Neural progenitor cell (in vitro differentiated cells): ENCODE measurements at places on chromosomes 2 and 18. TPM values are rescaled to one million over a fixed set of nuclear protein-coding genes. Genes with fewer than 3 reads are reported as not detected.

DNA sequence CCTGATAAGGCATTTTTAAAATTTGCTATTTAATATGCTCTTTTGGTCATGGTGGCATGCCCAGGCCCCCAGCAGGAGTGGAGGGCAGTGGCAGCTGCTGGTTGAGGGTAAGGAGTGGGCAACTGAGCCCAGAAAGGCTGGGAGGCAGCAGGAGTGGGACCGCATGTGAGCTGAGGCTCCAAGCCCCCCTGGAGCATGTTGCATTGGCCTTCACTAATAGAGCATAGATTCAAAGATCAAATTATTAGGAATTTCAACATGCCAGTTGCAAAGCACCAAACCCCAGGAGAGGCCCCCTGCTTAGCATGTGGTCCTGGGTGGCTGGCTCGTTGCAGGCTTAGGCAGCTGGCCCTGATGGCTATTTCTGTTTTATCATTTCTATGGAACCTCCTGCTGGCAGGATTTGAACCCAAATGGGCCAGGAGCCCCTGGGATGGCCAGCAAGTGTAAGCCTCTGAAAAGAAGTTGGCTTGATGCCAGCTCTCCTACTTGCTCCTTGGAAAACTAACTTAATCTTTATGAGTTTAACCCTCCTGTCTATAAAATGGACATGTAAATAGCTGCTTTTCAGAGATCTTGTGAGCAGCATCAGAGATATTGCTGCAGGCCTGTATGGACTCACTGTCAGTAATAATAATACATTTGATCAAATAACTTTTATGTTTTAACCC is 42.1 kb upstream of the TMEM131 start:
- H3K27me3 ChIP-seq: no peaks in the 10 kb centered on the region
- peaks cover 12% of the 10 kb centered on the region for H3K4me1 ChIP-seq
- no peak overlapping the region for H3K27ac ChIP-seq
- no peak overlapping the region for H3K4me3 ChIP-seq

DNA sequence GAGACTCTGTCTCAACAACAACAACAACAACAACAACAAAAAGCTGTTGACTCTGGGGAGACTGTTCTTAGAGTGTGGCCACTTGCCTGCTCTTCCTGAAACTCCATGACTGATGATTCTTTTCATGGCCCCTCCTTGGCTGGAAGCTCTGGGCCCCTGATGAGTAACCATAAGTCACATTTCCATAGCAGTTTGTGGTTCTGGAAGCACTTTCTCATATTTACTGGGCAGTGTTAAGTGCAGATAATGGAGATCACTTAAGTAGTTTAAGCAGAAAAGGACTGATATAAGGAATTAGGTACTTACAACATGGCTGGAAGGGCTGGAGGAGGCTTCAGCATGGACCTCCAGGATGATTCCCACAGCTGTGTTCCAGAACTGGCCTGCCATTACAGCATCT is 147.3 kb upstream of the DLX2 start:
- H3K4me3 ChIP-seq: no peak overlapping the region
- no peaks in the 10 kb centered on the region for H3K36me3 ChIP-seq
- peaks cover 12% of the 10 kb centered on the region for H3K4me1 ChIP-seq
- no peak for DNase-seq
- no peaks in the 10 kb centered on the region for H3K27me3 ChIP-seq
- H3K27ac ChIP-seq: no peak overlapping the region

DNA sequence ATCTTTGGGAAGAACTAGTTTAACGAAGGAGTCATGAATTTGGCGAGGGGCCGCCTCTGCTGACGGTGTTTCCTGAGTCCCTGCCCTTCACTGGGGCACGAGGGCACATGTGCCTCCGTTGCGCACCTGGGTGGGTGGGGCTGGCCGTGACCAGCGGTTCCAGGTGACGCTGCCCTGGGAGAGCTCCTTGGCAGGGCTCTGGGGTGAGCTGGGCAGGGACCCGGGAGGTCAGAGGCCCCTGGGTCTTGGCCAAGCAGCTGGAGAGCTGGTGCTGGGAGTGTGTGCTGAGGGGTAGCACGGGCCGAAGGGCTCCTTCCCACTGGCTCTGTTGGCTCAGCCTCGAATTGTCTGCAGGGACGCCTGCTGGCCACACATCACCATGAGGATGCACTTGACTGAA is 104.6 kb downstream of the RTP5 start:
- H3K4me3 ChIP-seq: no peak overlapping the region
- H3K27me3 ChIP-seq: no peaks in the 10 kb centered on the region
- H3K27ac ChIP-seq: no peak overlapping the region
- no peaks in the 10 kb centered on the region for H3K36me3 ChIP-seq
- DNase-seq: no peak

- H3K4me1 ChIP-seq: no peaks in the 10 kb centered on the region
- no peak overlapping the region for H3K4me3 ChIP-seq
- no peak overlapping the region for H3K27ac ChIP-seq
- H3K27me3 ChIP-seq: no peaks in the 10 kb centered on the region
- H3K36me3 ChIP-seq: no peaks in the 10 kb centered on the region
These were observed 407.6 kb downstream of the TGIF1 start for GRCh38 chr18:3857544-3857943.

DNA sequence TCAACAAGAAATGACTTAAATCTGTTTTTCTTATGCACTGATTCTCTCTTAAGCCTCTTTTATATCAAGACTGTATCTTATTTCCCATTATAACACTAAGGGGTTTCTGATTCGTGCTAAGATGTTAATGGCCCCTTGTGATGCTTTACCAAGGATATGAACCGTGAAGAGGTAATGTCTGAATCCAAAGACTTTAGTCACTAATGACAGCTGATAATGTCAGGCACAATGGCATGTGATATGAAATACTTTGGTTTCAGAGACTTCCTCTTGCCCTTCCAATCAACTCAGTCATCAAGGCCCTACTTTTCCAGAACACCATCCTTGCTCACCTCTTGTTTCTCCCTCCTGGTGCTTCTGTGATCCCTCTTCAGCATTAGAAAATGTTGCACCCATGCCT is 262.8 kb downstream of the KCNE4 start:
- no peak overlapping the region for H3K4me3 ChIP-seq
- no peaks in the 10 kb centered on the region for H3K27me3 ChIP-seq
- H3K36me3 ChIP-seq: no peaks in the 10 kb centered on the region
- DNase-seq: no peak
- H3K27ac ChIP-seq: no peak overlapping the region
- no peaks in the 10 kb centered on the region for H3K4me1 ChIP-seq

- H3K27me3 ChIP-seq: peaks cover 100% of the 10 kb centered on the region
- no peak for DNase-seq
- H3K4me3 ChIP-seq: no peak overlapping the region
- H3K27ac ChIP-seq: no peak overlapping the region
These were observed 7.1 kb downstream of the NEUROD1 start for GRCh38 chr2:181673173-181673572.

- no peak overlapping the region for H3K27ac ChIP-seq
- H3K36me3 ChIP-seq: no peaks in the 10 kb centered on the region
- H3K4me3 ChIP-seq: no peak overlapping the region
- no peak for DNase-seq
These were observed 84.3 kb upstream of the ZNF516 start for GRCh38 chr18:76579301-76579695.

DNA sequence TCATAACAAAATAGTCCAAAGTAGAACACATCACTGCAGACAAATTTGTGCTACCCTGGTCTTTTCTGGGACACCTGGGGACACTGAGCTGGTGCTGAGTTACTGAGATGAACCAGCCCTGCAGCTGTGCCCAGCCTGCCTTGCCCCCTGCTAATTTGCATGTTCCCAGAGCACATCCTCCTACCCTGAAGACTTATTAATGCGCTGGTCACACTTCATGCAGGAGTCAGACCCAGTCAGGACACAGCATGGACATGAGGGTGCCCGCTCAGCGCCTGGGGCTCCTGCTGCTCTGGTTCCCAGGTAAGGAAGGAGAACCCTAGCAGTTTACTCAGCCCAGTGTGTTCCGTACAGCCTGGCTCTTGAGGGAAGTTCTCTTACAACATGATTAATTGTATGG is 1518.3 kb downstream of the RPIA start:
- H3K36me3 ChIP-seq: no peaks in the 10 kb centered on the region
- no peaks in the 10 kb centered on the region for H3K4me1 ChIP-seq
- no peak for DNase-seq
- no peak overlapping the region for H3K4me3 ChIP-seq

GRCh38 chr2:210179351-210179990 is 8.3 kb upstream of the KANSL1L start:
- no peak overlapping the region for H3K4me3 ChIP-seq
- no peak overlapping the region for H3K27ac ChIP-seq
- DNase-seq: no peak
- no peaks in the 10 kb centered on the region for H3K27me3 ChIP-seq

GRCh38 chr2:46983065-46983801 is 67.6 kb upstream of the MCFD2 start:
- no peak for DNase-seq
- H3K27me3 ChIP-seq: no peaks in the 10 kb centered on the region
- no peaks in the 10 kb centered on the region for H3K36me3 ChIP-seq
- H3K4me3 ChIP-seq: no peak overlapping the region
- peaks cover 20% of the 10 kb centered on the region for H3K4me1 ChIP-seq

- H3K27ac ChIP-seq: no peak overlapping the region
- H3K4me1 ChIP-seq: no peaks in the 10 kb centered on the region
- no peak for DNase-seq
- peaks cover 20% of the 10 kb centered on the region for H3K27me3 ChIP-seq
These were observed 81.3 kb downstream of the CERKL start for GRCh38 chr2:181575650-181576025.

- no peaks in the 10 kb centered on the region for H3K4me1 ChIP-seq
- H3K36me3 ChIP-seq: no peaks in the 10 kb centered on the region
- no peak overlapping the region for H3K4me3 ChIP-seq
- no peaks in the 10 kb centered on the region for H3K27me3 ChIP-seq
- DNase-seq: no peak
- no peak overlapping the region for H3K27ac ChIP-seq
These were observed 79.6 kb upstream of the KCNE4 start for GRCh38 chr2:222972420-222972819.

DNA sequence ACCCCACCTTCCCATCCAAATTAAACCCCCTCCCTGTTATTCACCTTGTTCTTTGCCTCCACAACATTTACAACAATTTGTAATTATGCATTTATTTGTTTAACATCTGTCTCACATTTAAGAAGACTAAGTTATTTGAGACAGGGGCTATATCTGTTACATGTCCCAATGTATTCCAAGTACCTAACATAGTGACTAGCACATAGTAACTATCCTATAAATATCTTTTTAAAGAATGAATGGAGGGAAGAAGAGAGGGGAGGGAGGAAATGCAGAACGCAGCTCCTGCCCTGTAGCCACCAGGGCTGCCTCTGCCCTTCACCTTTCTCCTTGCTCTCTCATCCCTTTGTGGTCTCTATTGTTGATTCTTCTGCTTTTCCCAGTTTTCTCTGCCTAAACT is 40.6 kb downstream of the HDHD2 start:
- H3K4me3 ChIP-seq: no peak overlapping the region
- peaks cover 6% of the 10 kb centered on the region for H3K36me3 ChIP-seq
- H3K27me3 ChIP-seq: no peaks in the 10 kb centered on the region
- H3K4me1 ChIP-seq: peaks cover 80% of the 10 kb centered on the region

DNA sequence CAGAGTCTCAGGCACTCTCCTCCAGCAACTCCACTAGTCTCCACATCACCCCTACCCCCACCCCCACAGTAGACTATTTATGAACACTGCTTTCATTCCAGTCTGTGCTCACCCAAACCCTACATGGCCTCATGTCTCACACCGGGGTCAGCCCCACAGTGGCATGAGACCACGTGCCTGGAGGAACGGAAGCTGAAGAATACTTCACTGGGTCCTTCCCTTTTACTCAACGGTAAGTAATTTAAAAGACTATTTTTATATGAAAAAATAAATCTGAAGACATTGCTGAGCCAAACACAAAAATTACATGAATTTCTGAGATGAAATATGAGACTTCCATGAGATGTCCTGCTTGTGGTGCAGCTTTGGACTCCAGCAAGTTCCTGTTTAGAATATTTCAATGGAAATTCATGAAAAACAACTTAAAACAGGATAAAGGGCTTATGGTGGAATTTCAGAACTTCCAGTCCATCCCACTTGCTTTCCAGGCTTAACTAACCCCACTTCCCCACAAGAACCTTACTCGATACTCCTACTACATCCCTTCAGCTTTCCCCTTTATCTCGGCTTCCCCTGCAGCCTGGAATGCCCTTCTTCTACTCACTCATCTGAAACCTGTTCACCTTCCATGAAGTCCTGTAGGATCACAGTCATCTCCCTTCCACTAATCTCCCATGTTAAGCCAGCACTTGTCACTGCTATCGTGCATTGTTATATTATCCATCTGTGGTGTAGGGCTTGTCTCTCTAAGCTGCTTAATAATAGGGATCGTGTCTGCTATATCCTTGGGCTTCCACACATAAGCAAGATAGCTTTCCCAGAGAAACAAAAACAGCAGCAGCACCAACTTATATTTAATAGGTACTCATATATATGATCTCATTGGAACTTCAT is 47.9 kb downstream of the SLC14A1 start:
- H3K27me3 ChIP-seq: no peaks in the 10 kb centered on the region
- DNase-seq: no peak
- no peak overlapping the region for H3K27ac ChIP-seq
- H3K4me1 ChIP-seq: no peaks in the 10 kb centered on the region

- peak overlapping the region; percentile 75 for H3K4me3 ChIP-seq
- H3K27ac ChIP-seq: no peak overlapping the region
- H3K36me3 ChIP-seq: no peaks in the 10 kb centered on the region
- peaks cover 5% of the 10 kb centered on the region for H3K4me1 ChIP-seq
- DNase-seq: peak; percentile 45
These were observed 606 bp downstream of the AGBL5 start for GRCh38 chr2:27051902-27052645.

DNA sequence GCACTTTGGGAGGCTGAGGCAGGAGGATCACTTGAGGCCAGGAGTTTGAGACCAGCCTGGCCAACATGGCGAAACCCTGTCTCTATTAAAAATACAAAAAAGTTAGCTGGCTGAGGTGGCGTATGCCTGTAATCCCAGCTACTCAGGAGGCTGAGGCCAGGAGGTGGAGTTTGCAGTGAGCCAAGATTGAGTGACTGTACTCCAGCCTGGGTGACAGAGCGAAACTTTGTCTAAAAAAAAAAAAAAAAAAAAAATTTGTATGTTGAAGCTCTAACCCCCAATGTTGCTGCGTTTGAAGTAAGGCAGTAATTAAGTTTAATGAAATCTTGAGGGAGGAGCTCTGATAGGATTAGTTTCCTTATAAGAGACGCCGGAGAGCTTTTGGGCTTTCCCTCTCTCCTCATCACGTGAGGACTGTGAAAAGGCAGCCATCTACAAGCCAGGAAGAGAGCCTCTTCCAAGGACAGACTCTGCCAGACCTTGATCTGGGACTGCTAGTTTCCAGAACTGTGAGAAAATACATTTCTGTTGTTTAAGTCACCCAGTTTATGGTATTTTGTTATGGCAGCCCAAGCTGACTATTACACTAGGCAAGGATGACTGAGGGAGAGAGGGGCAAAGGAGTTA is 11.5 kb upstream of the PNPT1 start:
- H3K27ac ChIP-seq: no peak overlapping the region
- H3K36me3 ChIP-seq: no peaks in the 10 kb centered on the region
- DNase-seq: no peak
- H3K4me1 ChIP-seq: peaks cover 10% of the 10 kb centered on the region
- H3K27me3 ChIP-seq: no peaks in the 10 kb centered on the region

- no peak overlapping the region for H3K4me3 ChIP-seq
- DNase-seq: no peak
- no peak overlapping the region for H3K27ac ChIP-seq
- no peaks in the 10 kb centered on the region for H3K36me3 ChIP-seq
- no peaks in the 10 kb centered on the region for H3K4me1 ChIP-seq
These were observed 176.3 kb upstream of the NABP1 start for GRCh38 chr2:191501561-191502168.

Gene ACADL
- 0.09 TPM in 1 of 2 replicates, not detected in the other for total RNA-seq

Gene RGPD5
- 34.0 and 34.5 TPM in 2 replicates for total RNA-seq

Gene FMNL2
- total RNA-seq: 64.8 and 99.7 TPM in 2 replicates

Gene NPHP1
- 8.1 TPM in 2 replicates for total RNA-seq

Gene RAPGEF4
- total RNA-seq: 1.1 and 1.8 TPM in 2 replicates

Gene KCNG3
- total RNA-seq: 6.8 and 7.8 TPM in 2 replicates

Gene DCDC2C
- total RNA-seq: not detected in 2 replicates
